ENCODE measurements at places on chromosomes 16 and 17.

DNA sequence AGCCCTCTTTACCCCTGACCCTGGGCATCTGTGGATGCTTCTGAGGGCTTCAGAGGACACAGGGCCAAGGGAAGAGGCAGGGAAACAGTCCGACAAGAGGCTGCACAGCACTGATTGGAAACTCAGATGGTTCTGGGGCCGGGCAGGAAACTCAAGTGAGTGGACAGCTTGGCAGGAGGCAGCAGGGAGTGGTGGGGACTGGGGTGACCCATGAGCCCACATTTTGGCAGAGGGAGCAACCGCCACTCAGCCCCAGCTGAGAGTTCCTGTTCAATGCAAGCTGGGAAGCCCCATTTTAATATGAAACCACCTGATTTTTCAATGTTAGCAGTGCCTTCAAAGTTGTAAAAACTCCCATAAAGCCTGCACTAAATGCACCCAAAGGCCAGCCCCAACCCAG is 1.5 kb upstream of the VASN start:
- DNase-seq = no peak

- DNase-seq = no peak
Observed at GRCh38 chr17:43327421-43327820, 71.4 kb upstream of the ARL4D start.

DNA sequence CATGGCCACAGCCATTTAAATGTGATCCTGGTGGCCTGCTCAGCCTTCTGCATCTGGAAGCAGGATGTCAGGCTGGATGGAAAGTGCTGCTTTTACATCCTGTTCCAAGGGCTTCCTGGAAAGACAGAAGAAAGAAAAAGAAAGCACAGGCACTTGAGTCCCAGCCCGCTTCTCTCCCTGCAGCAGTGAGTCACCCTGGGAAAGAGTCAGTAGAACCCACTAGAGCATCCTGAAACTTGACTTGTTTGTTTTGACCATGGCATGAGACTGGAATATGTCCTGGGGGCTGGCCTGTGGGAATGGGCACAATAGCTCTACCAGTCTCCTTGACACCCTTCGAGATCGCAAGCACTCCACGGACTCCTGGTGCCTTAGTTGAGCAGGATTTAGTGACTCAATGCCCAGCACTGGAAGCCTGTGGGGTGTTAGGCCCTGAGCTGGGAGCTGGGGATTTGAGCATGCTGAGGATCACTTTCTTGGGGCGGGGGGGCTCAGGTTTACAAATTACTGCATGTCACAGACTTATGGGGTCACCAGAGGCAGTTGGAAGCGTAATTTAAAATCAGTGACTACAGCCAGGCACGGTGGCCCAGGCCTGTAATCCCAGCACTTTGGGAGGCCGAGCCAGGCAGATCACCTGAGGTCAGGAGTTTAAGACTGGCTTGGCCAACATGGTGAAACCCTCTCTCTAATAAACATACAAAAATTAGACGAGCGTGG is 22.1 kb upstream of the GNA13 start:
- no peak for DNase-seq

- no peak for DNase-seq
Observed at GRCh38 chr17:64297467-64298088, 34.5 kb upstream of the TEX2 start.

DNA sequence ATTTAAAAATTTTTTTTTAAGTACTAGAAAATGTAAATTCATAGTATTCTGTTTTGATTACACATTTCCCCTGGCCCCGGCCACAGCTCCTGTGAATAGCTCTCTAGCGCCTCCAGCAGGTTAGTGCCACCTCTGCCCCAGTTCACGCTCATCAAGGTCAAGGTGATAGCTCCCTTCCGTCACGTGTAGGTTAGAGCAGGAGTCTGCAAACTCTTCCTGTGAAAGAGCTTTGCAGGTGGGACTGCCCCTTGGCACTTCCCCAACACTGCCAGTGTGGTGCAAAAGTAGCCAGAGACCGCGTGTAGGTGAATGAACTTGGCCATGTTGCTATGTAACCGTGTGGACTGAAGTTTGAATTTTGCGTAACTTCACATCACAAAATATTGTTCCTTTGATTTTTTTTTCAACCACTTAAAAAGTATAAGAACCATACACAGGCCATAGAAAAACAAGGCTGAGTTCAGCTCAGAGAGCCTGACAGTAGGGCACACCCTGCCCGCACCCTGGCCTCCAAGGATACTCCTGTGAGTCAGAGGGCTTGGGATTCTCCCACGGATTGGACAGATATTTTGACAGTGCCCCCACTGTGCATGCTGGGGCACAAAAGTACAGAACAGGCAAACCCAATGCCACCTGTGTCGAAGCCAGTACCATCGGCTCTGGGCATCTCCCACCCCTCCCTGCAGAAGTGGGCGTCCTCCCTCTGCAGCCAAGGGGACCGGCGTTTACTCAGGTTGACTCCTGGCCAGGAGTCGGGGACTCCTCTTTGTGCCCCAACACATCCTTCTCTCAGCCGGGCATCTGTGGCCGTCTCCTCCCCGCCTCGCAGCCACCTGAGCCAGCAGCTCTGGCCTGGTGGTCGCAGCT is 92.0 kb upstream of the CHMP6 start:
- DNase-seq = no peak

DNA sequence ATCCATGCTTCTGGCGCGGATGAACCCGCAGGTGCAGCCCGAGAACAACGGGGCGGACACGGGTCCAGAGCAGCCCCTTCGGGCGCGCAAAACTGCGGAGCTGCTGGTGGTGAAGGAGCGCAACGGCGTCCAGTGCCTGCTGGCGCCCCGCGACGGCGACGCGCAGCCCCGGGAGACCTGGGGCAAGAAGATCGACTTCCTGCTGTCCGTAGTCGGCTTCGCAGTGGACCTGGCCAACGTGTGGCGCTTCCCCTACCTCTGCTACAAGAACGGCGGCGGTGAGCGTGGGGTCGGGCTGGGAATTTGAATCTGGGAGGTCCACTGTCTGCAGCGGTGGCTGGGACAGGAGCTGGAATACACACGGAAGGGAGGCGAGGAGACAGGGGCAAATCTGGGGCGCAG is 904 bp downstream of the SLC6A2 start:
- no peak for DNase-seq

DNA sequence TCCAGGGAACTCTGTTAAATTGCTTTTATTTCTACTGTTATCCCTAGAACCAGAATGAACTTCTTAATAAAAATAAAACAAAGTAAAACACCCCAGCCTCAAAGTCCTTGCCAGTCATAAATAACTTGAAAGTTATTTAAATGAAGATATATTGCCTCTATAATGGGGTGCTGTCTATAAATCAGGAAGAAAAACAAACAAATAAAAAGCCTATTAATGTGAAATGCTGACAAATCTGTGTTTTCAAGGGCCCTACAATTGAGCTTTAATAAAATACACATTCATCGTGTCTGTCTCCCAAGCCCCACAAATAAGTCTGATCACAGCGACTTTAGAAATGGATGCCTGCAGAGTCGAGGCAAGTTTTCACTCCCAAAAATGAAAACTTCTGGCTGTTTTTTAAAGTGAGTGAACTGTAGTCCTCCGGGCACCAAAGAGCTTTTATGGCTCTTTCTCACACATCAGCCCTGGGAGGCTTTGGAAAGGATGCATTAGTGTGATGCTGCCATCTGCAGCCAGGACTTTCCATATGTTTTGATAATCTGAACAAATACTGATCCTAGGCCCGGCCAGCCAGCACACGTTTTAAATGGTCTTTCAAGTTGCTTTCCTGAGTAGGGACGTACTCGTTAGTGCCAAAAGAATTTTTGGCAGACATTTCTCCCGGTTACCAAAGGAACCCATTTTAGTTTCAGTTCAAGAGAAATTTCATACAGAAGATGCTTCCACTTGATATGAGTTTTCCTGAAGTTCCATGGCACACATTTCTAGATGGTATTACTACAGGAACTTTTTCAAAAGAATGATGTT is 16.3 kb downstream of the NACA2 start:
- no peak for DNase-seq

GRCh38 chr17:14760212-14760611 is 459.3 kb downstream of the HS3ST3B1 start:
- no peak for DNase-seq

GRCh38 chr16:76970087-76970744 is 220.8 kb upstream of the MON1B start:
- DNase-seq = no peak

- no peak for DNase-seq
Observed at GRCh38 chr17:64638552-64639203, 23.4 kb downstream of the SMURF2 start.

- no peak for DNase-seq
Observed at GRCh38 chr17:67942810-67943209, 53.5 kb downstream of the C17orf58 start.

DNA sequence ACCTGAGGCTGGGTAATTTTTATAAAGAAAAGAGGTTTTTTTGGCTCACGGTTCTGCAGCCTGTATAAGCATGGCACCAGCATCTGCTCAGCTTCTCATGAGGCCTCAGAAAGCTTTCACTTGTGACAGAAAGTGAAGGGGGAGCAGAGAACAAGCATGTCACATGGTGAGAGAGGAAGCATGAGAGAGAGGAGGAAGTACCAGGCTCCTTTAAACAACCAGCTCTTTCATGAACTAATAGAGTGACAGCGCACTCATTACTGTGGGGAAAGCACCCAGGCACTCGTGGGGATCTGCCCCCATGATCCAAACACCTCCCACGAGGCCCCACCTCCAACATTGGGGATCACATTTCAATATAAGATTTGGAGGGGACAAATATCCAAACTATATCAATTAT is 86.8 kb downstream of the USP32 start:
- DNase-seq = no peak

- no peak for DNase-seq
Observed at GRCh38 chr17:8599351-8600011, 31.0 kb downstream of the MYH10 start.

DNA sequence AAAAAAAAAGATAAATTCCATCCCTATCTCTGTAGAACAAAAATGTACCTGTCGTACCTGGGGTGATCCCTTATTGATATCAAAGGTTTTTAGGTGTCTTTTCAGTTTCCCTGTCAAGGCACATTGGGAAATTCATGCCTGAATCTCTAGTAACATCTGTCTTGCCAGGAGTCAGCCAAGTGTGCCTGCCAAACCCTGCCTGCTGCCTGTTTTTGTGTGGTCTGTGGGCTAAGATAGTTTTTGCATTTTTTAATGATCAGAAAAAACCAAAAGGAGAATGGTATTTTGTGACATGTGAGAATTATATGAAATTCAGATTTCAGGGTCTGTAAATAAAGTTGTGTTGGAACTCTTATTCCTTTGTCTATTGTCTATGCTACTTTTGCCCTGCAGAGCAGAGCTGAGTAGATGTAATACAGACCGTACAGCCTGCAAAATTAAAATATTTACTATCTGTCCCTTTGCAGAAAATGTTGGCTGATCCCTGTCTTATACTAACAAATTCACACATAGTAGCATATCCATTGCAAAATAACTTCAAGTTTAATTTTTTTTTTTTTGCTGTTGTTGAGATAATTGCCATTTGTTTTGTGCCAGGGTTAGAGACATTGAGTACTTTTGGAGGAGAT is 13.0 kb upstream of the CHP2 start:
- no peak for DNase-seq

- peak; percentile 82 for DNase-seq
Observed at GRCh38 chr16:89922477-89922883, 662 bp upstream of the TUBB3 start.

GRCh38 chr16:50473356-50473945 is 74.7 kb upstream of the NKD1 start:
- no peak for DNase-seq

- no peak for DNase-seq
Observed at GRCh38 chr17:22516861-22517636, 824.7 kb downstream of the KCNJ18 start.

DNA sequence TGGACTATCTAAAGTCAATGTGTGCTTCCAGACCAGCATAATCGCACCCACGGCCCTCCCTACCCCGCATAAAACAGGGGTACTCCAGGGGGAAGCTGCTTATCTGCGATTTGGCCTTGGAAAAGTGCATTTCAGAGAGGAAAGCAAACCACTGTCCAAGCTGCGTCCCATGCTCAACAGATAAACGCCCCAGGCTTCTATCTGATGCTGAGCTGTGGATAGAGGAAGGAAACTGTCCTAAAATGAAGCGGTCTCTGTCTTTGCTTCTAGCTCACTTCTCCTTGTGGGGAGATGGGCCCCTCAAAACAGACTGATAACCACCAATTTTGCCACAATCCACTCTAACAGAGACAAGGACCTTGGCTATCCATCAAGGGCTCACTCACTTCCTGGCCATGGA is 160.5 kb upstream of the TNRC6C start:
- no peak for DNase-seq

DNA sequence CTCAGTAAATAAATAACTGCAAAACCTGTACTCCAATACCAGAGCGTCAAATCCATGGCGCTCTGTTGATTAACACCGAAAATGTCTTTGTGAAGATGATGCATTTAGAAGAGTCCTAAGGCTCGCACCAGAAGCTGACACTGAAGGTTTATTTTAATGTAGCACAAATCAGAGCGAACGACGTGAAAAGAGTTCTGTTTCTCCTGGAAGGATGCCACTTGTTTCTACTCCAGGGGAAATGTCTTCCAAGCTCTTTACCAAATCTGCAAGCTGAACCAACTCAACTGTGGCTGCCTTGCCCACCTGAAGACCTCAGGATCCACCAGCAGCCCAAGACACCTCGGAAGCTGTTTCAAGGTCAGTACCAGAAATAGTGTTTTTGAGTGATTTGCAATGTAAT is 194.4 kb upstream of the MAF start:
- DNase-seq = no peak

DNA sequence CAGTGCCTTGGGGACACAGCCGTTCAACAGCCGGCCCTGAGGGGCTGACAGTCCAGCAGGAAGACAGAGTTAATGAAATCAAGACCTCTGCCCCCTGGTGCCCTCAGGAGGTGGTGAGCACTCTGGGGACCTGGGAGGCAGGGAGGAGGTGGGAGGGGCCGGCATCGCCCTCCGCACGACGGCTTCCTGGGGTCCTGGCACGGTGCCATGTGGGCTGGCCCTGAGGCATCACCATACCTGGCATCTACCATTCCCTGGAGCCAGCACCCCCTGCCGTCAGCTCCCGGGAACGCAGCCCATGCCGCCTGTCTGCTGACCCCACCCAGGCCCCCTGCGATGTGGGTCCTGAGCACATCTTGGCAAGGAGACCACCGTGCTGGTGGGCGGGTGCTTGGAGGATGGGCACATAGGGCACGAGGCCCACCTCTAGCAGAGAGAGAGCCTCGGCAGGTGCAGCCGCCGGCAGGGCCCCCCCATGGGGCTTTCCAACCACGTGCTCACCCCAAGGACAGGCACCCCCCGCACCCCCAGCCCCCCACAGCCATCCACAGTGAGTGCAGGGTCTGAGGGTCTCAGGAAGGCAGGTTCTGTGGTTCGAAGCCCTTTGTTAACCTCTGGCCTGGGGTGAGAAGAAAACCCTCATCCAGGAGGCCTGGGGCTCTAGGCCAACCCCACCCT is 52.5 kb downstream of the ZFPM1 start:
- no peak for DNase-seq

Measured in AG09319 (cell line).